Left forelimb (tissue), 1 donor: ENCODE measurements at places on chromosomes 2 and 18.

- no peak for DNase-seq
These were observed 34.4 kb downstream of the ITGA6 start for GRCh38 chr2:172461591-172462372.

GRCh38 chr2:210663631-210664089, 107.3 kb downstream of the CPS1 start:
- no peak for DNase-seq

DNA sequence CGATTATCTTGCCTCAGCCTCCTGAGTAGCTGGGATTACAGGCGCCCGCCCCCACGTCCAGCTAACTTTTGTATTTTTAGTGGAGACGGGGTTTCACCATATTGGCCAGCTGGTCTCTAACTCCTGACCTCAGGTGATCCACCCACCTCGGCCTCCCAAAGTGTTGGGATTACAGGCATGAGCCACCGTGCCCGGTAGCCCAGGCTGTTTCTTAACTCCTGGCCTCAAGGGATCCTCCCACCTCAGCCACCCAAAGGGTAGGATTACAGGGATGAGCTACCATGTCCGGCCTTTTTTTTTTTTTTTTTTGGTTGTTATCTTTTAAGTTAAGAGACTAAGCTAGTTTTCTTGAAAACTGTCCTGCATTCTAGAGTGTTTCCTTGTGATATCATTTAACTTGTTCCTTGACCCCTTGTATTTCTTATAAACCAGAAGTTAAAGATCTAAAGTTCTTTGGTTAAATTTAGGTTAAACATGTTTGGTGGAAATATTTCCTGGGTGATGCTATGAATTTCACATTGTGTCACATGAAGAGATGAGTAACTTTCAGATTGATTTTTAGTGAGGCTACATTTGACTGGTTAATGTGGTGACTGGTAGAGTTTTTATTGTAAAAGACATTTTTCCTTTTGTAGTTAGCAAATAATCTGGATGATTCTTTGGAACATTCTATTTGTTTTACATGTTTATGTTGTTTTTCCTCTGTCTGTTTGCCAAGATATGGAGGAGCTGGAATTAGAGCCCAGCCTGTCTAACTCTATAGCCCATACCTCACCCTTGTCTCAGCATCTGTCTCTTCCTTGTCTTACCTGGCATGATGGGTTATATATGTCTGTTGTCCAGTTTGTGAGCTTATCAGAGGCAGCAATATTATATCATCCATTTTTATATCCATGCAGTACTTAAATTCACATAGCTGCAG, 5.2 kb downstream of the NCAPH start:
- DNase-seq, result no peak

GRCh38 chr2:144553379-144553778, 33.5 kb upstream of the ZEB2 start:
- no peak for DNase-seq

GRCh38 chr2:61658841-61659780, 121.0 kb upstream of the XPO1 start:
- no peak for DNase-seq

GRCh38 chr18:27674411-27674810, 489.3 kb upstream of the CHST9 start:
- DNase-seq, result no peak

- DNase-seq, result no peak
These were observed 170.3 kb upstream of the SETBP1 start for GRCh38 chr18:44510390-44510789.

DNA sequence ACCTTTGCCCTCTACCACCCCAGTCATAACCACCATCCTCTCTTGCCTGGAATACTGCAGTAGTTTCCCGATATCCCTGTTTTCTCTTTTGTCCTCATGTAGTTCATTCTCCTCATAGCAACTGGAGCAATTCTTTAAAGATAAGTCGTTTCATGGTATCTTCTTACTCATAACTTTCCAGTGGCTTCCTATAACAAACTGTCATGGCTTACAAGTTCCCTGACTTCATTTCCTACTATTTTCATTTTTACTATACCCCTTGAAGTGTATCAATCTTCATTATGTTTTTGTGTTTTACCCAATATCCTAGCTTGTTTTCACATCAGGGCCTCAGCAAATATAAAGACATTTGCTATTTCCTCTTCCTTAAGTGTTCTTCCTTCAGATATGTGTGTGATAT, 83.7 kb upstream of the PROKR1 start:
- DNase-seq, result no peak

GRCh38 chr2:226953826-226954225, 118.0 kb downstream of the RHBDD1 start:
- no peak for DNase-seq

DNA sequence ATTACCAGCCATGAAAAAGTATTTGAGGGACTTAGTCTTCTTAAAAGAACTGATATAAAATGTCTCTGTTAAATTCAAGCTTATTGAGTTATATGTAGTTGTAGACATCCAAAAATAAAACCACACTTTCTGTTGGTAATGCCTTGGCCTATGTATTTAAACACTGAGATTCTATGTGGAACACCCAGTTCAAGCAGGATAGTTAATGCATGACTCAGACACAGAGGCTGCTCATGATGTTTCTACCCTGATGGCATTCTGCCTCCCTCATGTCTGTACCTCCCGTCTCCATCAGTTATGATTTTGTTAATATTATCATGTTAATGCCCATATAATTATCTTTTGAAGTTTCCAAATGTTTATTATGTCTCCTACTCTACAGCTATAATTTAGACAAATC, 164.5 kb downstream of the XIRP2 start:
- no peak for DNase-seq

DNA sequence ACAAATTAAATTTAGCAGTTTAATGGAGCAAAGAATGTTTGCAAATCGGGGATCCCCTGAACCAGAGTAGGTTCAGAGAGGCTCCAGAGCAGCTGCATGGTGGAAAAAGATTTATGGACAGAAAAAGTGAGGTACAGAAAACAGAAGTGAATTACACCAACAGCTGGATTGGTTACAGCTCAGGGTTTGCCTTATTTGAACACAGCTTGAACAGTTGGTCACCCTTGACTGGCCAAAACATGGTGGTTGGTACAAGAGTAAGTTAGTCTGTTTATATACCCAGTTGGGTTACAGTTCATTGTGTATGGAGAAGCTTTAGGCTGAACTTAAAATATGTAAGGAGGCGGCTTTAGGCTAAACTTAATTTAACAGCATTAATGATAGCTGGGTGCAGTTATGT, 5.4 kb upstream of the CDCA7 start:
- no peak for DNase-seq

DNA sequence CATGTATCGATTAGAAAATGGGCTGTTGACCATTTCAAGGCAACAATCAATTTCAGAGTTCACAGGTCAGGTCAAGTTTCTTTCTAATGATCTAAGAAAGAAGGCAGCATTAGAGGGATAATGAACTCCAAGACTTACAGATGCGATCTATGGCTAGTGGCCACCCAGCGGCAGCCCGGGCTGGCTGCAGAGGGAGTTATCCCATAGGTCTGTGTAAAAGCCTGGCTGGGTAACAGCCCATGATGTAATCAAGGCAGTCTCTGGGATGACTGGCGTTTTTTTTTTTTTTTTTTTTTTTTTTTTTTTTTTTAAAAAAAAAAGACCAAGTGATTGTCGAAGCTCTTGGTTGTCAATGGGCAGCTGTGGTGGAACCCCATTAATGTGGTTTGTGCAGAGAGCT, 171.1 kb upstream of the SKOR2 start:
- DNase-seq, result no peak
